Memory B cell (primary cell): ENCODE measurements at places on chromosomes 7 and 10.

- no peak for DNase-seq
Observed at GRCh38 chr7:23369100-23369499, 70.0 kb downstream of the MALSU1 start.

DNA sequence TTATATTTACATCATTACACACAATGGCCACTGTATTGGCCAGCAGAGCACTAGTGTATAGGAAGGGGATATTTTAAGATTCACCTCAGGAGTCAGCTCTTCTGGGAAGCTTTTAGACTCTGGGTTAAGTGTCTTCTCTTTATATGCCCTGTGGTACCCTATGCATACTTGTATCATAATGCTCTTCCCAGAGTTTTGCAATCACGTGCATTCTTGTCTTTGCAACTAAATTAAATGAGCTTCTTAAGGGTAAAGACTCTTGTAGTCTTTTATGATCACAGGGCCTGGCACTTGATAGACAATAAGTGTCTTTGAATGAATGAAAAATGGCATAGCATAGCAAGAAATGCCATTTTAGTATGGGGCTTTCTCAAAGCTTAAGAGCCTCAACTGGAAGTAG is 35.4 kb upstream of the ARMS2 start:
- DNase-seq: no peak

DNA sequence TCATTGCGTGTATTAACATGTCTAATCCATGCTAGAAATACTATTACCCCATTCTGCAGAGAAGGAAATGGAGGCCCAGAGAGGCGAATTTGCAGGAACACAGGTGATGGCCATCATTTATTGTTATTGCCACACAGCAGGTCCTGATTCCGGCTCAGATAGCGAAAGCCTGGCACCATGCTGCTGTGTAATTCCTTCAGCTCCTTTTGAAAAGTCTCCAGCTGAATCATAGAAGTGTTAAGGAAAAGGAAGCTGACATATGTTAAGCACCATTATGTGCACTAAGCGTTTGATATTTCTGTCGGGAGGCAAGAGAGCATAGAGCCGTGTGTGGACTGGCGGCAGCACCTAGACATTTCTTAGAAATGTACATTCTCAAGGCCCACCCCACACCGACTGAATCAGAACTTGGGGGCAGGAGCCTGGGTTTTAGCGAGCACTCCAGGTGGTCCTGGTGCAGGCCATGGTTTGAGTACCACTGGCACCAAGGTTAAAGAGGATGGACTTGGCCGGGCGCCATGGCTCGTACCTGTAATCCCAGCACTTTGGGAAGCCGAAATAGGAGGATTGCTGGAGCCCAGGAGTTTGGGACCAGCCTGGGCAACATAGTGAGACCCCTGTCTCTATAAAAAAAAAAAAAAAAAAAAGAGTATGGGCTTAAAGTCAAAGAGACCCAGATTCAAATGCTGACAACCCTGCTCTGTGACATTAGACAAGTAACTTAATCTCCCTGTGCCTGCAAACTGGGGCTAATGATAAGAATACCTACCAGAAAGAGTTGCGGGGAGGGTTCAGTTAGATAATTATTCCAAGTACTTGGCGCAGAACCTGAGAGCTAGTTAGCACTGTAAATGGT is 52.2 kb downstream of the UNC5B start:
- DNase-seq: no peak

DNA sequence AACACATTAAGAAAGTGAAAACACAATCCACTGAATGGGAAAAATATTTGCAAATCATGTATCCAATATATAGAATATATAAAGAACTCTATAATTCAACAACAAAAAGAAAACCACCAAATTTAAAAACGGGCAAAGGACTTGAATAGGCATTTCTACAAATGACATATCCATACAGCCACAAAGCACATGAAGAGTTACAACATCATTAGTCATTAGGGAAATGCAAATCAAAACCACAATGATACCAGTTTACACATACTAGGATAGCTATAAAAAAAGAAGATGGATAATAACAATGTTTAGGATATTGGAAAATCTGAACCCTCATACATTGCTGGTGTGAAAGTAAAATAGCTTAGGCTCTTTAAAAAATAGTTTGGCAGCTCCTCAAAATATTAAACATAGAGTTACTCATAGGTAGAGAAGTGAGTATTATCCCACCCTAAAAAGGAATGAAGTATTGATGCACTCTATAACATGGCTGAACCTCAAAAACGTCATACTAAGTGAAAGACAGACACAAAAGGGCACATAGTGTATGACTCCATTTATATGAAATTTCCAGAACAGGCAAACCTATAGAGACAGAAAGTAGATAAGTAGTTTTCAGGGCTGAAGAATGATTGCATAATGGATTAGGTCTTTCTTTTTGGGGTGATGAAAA is 4.5 kb downstream of the ZPBP start:
- no peak for DNase-seq

DNA sequence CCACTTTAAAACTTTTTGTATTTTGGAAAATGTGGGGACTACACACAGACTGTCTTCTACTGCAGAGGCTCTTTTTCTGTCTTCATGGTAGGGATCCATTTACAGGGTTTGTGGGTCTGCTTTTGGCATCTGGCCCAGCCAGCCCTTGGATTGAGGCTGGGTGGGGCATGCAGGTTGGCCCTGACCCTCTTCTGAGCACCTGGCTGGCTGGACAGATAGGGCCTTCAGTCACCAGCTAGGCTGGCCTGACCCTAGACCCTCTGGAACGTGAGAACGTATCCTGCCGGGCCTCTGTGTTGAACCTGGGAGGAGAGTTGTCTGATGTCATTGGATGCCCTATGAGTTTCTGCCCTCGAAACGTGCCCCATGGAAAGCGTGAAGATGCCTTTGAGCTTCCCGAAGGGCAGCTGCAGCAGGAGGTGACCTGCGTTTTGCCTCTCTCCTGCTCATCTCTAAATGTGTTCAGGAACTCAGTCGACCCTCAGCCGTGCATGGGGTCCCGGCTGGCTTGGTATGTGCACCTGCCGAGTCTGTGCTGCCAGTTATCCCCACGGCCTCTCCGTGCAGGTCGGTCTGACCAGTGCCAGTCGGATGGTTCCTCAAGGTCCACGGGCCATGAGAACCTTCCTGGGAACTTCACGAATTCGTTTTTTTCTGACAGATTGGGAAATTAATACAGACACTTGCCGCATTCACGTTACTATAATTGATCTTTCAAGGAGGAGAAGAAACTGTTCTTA is 74.9 kb downstream of the MGMT start:
- DNase-seq: no peak

- no peak for DNase-seq
Observed at GRCh38 chr7:20417260-20417659, 86.6 kb downstream of the ITGB8 start.

DNA sequence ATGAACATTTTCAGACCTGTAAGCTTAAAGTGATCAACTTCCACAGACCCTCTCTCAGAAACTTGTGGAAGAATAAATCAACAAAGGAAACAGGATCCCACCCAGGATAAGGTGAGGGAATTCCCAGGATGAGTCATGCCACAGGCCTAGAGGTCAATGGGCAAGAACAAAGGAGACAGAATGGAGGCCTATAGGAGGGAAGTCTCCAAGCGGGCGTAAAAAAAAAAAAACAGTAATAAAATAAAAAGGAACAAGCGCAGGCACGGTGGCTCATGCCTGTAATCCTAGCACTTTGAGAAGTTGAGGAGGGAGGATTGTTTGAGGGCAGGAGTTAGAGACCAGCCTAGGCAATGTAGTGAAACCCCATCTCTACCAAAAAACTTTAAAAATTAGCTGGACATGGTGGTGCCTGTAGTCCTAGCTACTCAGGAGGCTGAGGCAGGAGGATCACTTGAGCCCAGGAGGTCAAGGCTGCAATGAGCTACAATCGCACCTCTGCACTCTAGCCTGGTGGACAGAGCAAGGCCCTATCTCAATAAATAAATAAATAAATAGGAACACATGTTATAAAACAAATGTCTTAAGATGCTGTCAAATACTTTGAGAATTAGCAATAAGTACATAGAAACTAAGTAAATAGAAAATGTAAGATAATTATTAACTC is 8.4 kb downstream of the SORBS1 start:
- no peak for DNase-seq

GRCh38 chr10:13105184-13105583 is 5.2 kb downstream of the OPTN start:
- no peak for DNase-seq

GRCh38 chr10:123043409-123043925 is 34.7 kb downstream of the ACADSB start:
- peak; percentile 25 for DNase-seq

DNA sequence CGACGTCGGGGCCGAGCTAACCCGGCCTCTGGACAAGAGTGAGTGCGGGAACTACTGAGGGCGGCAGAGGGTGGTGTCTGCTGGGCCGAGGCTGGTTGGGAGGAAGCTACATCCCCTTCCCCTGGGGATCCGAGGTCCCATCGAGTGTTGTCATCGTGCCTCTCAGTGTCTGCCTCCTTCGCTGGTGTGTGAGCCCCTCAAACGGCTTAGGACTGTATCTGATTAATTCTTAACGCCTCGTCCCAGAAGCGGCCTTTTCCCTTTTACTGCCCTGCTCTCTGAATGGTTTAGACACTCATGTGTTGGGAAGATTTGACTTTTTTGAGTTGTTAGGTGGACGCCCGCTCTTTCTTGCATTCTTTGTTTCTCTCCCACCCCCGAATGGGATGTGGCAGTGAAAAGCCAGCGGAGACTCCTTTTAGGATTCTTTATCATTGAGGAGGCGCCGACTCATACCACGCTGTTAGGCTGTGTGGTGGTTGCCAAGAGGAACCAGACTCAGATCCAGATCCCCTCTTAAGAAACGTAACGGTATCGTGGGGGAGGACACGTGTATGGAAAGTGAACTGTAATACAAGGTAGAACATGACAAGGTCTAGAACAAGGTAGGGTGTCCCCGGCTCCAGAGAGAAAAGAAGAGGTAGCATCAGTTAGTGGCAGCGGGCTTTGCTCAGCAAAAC is 631 bp downstream of the SUPV3L1 start:
- peak; percentile 8 for DNase-seq

DNA sequence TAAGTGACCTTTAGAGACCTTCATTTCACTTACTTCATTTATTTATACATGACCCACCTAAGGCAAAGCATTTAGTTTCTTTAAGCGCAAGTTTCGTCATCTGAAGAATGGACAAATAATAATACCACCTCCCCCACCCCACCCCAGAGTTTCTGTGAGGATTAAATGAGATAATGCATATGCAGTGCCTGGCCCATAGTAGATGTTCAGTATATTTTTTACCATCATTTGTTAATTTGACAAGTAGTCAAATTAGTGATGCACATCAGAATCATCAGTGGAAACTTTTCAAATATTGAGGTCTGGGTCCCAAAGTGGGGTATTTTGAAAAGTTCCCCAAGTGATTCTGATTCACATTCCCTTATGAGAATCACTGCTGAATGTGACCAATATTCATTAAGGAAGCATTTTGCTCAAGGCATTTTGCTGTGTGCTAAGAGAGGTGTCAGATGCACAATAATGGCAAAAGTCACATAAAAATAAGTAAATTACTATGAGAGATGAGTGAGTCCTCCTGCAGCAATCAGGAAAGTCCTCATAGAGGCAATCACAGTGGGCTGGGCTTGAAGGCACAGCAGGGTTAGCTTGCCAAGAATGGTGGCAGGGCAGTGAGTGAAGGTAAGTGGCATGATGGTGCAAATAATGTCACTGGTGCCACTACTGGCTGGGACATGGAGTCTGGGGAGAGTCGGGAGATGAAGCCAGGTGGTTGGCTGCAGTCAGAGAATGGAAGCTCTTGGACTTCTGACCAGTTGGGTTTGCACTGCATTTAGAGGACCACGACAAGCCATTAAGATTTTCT is 244.1 kb downstream of the PTEN start:
- no peak for DNase-seq

DNA sequence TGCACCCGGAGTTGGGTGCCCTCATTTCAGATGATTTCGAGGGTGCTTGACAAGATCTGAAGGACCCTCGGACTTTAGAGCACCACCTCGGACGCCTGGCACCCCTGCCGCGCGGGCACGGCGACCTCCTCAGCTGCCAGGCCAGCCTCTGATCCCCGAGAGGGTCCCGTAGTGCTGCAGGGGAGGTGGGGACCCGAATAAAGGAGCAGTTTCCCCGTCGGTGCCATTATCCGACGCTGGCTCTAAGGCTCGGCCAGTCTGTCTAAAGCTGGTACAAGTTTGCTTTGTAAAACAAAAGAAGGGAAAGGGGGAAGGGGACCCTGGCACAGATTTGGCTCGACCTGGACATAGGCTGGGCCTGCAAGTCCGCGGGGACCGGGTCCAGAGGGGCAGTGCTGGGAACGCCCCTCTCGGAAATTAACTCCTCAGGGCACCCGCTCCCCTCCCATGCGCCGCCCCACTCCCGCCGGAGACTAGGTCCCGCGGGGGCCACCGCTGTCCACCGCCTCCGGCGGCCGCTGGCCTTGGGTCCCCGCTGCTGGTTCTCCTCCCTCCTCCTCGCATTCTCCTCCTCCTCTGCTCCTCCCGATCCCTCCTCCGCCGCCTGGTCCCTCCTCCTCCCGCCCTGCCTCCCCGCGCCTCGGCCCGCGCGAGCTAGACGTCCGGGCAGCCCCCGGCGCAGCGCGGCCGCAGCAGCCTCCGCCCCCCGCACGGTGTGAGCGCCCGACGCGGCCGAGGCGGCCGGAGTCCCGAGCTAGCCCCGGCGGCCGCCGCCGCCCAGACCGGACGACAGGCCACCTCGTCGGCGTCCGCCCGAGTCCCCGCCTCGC is at the start of gene EGFR:
Gene EGFR (plus strand): TSS at position 657 of the 830 bp plus-strand sequence. CDS start 261 bp downstream, outside the sequence.
- DNase-seq: no peak

GRCh38 chr7:46970476-46970875 is 611.4 kb downstream of the TNS3 start:
- DNase-seq: no peak

DNA sequence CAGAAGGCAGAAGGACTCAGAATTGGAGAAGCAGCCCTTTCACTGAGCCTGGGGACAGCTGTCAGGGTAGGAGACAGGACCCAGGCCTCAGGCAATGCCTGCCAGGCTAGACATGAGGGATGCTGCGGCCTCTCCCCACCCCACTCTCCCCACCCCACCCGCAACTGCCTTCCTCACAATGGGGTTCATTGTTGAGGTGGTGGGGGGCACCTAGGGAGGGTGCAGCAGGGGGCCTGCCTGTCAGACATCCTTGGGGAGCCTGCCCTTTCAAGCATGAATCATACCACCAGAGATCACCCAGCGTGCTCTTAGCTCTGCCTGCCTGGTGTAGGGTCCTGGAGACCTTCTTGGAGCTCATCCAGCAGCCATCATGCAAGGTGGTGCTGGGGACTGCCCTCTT is at the start of gene C10orf62:
Gene C10orf62 (plus strand): TSS at position 243 of the 400 bp plus-strand sequence. CDS start 177 bp downstream, outside the sequence.
- DNase-seq: no peak
